ENCODE measurements at places on chromosomes 6 and 20. TPM values are rescaled to one million over a fixed set of nuclear protein-coding genes. Genes with fewer than 3 reads are reported as not detected.
A peak's percentile ranks its signal among the peaks of the same experiment; 100 is the strongest.

DNA sequence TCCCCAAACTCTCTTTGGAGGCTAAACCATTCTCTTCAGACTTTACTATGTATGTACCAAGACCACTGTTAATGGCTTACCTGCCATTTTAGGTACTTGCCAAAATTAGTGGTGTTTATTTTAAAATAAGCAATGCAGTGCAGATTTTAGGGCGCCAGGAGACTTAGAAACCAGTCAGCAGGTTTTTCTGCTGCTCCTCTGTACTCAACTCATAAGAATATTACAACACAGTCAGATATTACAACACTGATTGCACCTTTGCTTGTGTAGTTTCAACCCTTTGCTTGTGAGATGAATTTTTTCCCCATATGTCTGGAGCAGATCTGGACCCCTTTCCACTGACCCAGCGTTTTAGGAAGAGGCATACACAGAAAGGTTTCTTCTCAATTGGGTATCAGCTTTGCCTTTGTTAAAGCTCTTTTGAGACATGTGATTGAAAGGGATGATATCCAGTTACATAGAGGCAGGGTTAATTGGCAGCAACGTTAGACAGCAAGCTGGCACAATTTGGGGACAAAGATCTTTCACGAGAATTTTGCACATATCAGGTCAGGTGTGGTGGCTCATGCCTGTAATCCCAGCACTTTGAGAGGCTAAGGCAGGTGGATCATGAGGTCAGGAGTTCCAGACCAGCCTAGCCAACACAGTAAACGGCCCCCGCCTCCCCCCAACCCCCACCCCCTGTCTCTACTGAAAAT lies 6.2 kb downstream of the TTPAL start:
- DNase-seq = no peak

- DNase-seq = peak; percentile 73
Measured at GRCh38 chr6:44247338-44248302, 719 bp downstream of the HSP90AB1 start.

DNA sequence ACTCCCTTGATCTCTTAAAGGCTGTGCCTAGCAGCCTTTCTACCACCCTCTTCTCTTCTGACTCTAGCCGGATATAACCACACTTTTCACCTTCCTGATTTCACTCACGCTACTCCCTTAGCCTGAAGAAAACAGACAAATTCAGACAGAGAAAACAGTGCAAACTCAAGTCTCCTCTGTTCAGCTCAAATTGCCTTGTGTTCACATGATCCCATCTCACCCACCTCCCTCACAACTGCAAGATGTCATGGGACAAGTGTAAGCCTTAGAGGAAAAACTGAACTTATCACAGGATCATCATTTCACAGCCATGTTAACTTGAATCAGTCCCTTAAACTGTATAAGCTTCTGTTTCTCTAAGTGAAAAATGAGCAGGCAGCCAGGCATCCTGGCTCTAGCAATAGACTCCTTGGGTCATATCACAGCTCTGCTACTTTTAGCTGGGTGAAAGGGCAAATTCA lies 66.5 kb upstream of the TENT5A start:
- no peak for DNase-seq

- no peak for DNase-seq
Measured at GRCh38 chr20:50837532-50838321, 42.9 kb downstream of the BCAS4 start.

GRCh38 chr6:34563513-34563870 lies 7.4 kb upstream of the SPDEF start:
- no peak for DNase-seq

DNA sequence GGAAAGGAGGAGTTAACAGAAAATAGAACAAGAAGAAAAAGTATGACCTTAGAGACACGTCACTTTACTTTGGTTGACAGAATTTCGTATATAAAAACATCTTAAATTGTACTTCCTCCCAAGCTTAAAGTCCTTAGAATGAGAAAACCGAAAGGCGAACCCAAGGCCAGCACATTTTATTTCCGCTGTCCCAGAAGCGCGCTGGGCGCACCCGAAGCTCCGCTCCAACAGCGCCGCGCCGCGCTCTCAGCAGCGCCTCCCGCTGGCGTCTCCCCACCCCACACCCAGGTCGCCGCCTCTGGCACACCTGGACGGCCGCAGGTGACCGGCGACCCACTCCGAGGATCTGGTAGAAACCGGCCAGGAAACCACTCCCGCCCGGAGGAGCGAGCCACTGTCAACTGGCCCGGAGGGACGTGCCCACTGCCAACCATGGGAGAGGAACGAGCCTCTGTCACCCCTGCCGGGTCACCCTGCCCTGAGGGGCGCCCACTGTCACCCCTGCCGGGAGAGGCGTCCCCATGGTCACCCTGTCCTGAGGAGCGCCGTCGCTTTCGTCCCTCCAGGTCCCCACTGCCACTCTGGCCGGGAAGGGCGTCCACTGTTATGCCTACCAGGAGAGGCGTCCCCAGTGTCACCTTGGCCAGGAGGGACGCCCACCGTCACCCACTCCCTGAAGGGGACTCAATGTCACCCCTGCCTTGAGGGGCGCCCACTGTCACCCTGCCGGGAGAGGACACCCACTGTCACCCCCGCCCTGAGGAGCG lies 824 bp downstream of the MPC1 start:
- DNase-seq = peak; percentile 53

- no peak for DNase-seq
Measured at GRCh38 chr6:79072640-79073181, 5.3 kb downstream of the PHIP start.

DNA sequence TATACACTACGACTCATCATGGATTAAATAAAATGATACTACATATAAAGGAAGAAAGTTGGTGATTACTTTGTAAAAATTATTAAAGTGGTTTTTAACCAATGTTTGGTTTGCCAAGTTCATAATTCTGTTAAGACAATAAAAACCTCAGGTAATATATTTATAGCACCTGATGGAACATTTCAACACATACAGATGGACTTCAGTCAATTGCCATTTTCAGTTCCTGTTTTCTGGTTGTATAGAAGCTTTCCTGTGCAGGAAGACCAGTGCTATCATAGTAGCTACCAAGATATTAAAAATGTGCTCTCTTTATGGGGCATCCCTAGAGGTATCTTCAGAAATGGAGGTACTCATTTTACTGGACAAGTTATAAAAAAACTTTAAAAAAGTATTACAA lies 1686.4 kb downstream of the GRIK2 start:
- no peak for DNase-seq

DNA sequence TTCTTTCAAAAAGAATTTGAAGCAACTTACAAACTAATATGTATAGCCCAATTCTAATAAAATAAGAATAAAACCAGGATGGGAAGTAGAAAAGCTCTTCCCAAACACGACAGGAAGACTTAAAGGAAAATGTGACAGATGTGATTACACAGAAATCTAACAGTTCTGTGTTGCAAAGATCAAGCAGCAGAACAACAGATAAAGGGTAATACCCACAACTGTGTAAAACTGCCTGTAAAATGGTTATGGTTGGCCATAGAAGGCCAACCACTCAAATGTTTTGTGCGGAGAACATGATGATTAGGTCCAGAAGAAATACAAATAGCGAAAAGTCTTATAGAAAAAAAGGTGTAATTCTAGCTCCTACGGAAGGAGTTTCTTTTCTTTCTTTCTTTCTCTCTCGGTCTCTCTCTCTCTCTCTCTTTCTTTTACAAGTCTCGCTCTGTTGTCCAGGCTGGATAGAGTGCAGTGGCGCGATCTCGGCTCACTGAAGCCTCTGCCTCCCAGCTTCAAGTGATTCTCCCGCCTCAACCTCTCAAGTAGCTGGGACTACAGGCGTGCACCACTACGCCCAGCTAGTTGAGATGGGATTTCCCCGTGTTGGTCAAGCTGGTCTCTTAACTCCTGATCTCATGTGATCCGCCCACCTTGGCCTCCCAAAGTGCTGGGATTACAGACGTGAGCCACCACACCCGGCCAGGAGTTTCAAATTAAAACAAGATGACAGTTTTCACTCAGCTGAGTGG lies 128.5 kb downstream of the QRSL1 start:
- DNase-seq = no peak

DNA sequence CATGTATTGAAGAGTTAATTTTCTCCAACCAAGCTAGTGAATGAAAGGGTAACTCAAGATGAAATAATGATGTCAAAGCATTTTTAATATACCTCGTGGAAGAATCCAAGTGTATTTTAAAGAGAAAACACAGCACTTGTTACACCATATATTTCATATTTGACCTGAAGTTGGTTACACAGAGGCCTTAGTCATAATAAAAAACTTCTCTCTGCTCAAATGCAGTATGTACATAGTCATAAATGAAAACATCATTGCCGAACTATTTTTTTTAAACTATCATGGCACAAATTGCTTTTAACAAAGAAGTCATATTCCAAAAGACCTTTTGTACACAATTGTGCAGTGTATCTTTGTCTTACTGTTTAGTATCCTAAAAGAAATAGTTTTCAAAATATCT lies 43.0 kb downstream of the BACH2 start:
- no peak for DNase-seq

DNA sequence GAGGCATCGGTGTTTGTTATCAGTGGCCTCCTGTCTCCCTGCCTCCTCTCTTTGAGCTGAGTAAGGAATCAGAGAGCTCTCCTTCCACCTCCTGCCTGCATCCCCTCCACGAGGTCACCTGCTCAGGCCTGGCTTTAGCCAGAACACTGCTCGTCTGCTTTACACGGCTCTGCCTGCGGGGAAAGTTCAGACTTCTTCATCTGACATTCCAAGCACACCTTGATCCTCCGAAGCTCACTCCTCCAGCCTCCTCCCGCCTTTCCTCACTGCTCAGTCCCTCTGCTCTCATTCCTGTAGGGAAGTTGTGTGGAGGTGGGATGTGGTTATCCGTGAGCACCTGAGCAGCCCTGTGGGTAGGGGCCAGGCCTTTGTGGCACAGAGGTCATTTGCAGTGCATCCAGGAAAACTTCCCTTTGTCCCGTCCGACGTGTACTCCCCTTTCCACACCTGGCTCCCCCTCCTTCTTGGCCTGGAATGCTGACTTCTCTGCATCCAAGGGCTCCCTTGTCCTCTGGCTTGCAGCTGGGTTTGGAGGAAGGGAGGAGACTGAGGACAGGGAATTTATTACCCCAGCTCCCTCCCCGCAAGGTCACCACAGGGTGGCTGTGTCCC lies 12.8 kb upstream of the CCDC167 start:
- DNase-seq = no peak

DNA sequence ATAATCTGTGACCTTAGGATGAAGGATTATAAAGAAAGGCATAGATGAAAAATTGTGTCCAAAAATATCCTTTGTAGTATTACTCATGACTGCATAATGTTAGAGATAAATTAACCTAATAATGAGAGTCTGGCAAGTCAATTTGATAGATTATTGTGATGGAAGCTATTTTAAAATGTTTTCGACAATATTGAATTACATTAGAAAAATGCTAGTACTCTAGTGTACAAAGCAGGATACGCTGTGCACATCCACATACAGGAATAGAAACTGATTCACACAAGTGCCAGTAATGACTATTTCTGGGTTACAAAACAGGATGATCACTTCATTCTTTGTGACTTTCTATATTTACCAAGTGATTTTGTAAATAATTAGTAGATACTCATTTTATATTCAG lies 3.3 kb downstream of the SLC17A2 start:
- no peak for DNase-seq

DNA sequence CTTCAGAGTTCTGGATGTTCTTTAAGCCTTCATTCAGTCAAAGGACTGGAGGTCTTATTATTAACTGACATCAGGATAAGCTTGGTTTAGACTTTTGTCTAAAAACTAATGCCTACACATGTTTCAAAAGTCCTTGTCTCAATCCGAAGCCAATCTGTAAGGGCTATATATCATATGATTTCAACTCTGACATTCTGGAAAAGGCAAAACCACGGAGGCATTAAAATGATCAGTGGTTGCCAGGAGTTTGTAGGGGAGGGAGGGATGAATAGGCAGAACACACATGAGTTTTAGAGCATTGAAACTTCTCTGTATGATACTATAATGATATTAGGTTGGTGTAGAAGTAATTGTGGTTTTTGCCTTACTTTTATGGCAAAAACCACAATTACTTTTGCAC lies 1285.8 kb upstream of the CITED2 start:
- no peak for DNase-seq

DNA sequence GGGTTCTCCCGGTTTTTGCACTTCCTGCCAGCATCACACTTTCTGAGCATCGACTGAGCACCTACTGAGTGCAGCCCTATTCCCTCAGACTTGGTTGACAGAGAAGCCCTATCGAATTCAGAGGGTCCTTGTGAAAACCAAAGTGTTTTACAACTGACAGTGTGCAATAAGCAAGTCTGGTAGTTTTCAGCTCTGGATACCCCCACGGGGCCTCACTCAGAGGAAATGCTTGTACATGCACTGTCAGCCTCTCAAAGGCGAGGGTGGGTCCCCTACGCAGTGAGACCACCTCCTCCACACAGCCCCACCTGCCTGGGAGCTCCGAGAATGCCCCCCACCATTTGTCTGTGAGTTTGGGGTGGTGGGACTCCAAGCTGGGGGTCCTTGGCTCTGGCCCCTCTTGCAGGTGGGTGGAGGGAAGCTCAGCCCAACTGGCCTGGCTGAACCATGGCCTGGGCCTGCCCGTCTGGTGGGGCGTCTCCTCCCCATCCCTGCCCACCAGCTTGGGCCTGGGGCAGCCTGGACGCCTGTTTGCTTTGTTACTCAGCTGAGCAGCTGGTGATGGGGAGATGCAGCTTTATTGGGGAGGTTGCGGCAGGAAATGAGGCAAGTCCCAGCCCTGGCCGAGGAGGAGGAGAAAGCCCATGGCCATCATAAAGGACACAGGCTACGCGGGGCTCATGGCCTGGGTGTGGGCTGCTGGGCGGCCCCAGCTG lies 1.7 kb downstream of the SPDEF start:
- no peak for DNase-seq

The BPIFB4 gene
- not detected for total RNA-seq

The C6orf15 gene
- not detected for total RNA-seq

The RSPO3 gene
- total RNA-seq = 36.7 TPM

The TENT5A gene
- total RNA-seq = 4.1 TPM

The TMEM151B gene
- total RNA-seq = 45.7 TPM

The RAB32 gene
- total RNA-seq = 6.9 TPM

The KIAA1755 gene
- total RNA-seq = 1.2 TPM
